ENCODE measurements at places on chromosomes 7 and 10.

- DNase-seq: peak; percentile 44
Observed at GRCh38 chr10:21372651-21373410, 152.7 kb downstream of the SKIDA1 start.

DNA sequence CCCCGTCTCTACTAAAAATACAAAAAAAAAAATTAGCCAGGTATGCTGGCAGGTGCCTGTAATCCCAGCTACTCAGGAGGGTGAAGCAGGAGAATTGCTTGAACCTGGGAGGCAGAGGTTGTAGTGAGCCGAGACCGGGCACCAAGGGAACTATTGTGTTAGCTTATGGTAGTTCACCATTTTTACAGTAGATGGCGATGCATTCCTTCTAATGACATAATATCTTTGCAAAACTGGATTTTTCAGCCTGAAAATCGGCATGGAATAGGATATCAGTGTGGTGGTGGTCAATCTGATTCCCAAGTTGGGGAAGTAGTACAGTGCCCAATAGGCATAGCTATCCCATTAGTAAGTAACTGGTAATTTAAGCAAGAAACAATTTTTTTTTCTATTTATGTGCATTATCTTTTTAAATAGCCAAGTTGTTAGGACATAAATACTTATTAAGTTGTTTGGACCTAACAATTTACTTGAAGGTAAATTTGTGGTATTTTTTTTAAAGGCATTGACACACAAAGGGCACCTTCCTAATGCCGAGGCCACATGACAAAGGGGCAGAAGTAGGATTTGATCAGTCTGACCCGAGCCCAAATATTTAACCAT is 17.6 kb upstream of the IMPDH1 start:
- peak; percentile 28 for DNase-seq

GRCh38 chr7:27111042-27111750 is 8.7 kb upstream of the HOXA2 start:
- DNase-seq: no peak

GRCh38 chr7:27000496-27000895 is 95.3 kb downstream of the HOXA1 start:
- DNase-seq: no peak

DNA sequence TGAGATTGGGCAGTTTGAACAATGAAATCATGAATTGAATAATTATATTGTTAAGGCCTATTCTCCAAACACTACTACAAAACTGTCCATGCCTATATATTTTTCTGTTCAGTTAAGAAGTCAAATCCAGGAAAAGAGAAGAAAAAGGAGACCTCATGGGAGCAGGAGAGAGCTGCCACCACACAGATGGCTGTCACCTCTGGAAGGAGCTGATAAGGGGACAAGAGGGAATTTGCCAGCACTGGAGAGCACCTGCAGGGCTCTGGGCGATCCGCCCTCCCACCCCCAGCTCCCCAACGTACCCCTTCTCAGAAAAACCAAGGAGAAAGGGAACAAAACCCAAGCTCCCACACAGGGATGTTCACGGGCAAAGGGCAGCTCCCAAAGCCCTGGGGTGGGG is 227.8 kb downstream of the TNS3 start:
- DNase-seq: no peak

DNA sequence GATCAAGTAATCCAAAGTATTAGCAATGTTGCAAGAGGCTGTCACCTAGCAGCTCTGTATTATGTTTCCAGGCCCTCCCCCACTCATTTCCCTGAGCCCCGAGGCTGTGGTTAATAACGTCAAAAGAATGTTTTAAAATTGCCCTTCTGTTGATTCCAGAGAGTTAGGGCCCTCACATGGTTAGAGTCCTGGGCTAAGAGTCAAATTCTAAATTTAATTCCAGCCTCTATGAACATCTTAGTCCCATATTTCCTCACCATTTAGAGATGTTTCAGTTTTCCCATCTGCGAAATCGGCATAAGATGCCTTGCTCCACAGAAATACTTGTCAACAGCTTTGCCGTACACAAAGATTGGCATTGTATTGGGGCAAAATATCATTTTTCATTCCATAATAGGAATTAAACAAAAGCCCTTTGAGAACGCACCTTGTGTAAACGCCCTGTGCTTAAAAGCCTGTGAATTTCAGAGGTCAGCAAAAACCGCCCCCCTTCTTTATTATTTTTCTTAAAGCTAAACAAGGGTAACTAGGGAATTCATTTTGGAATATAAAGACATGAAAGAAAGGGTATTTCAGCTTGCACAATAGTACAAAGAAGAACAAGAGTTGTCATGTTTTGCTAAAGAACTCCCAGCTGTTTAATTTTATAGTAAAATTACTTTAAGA is 135.8 kb downstream of the ARID5B start:
- no peak for DNase-seq

DNA sequence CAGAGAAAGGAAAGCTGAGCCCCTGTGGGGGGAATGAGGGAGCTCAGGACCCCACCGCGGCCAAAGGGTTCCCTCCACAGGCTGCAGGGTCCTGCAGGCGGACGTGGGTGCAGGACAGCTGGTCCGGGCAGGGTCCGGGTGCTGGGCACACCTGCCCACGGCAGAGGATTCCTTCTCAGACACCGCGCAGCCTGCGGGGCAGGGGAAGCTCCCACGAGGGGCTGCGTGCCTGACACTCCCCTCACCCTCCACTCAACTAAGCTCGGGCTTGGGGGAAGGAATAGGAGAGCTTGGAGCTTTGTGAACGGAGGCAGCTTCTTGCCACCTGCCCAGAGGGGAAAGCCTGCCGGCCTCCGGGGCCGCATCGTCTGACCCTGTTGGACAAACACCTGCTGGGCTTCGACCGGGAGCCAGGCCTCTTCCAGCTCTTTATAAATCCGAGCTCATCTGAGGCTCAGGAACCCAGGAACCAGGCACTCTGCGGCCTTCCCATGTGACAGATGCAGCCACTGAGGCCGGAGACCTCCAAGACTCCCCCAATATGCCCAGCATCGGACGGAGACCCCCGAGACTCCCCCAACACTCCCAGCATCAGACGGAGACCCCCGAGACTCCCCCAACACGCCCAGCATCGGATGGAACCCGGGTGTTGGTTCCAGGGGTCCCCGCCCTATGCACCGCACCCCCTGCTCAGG is 97.3 kb downstream of the PDGFA start:
- DNase-seq: no peak

- no peak for DNase-seq
Observed at GRCh38 chr10:114711176-114711868, 53.2 kb upstream of the ABLIM1 start.

DNA sequence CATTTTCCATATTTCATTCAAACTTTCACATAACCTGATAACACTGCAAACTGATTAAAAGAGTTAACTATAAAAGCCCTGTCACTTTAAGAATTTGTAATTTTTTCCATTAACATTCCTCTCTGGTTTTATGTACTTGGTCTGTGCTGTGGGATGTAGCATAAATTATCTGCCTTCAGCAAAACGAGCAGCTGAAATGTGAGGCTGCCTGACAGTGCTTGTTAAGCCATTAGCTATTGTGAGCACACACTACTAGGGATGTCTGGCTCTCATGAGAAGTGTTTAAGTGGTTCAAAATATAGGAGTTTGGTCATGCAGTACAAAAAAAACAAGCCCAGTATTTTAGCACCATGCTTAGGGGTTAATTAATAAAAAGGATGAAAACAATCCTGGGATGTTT is 63.0 kb downstream of the HOXA1 start:
- DNase-seq: no peak

- no peak for DNase-seq
Observed at GRCh38 chr7:39721345-39721744, 98.0 kb downstream of the RALA start.

DNA sequence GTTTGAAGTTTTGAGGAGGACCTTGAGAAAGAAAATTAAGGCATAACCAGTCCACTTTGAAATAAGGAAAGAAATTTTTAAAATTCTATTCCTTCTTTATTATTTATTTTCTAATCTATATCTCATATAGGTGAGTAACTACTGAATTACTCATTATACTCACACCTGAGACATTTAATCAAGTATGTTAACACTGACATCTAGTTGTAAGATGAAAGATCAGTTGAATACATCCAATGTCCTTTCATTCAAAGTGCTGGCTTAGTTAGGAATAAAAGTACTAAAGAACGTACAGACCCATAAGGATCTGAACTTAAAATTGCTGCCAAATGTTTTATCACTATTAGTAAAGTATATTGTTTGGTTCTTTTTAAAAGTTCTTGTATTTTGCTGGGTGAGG is 23.5 kb downstream of the TRDMT1 start:
- no peak for DNase-seq

DNA sequence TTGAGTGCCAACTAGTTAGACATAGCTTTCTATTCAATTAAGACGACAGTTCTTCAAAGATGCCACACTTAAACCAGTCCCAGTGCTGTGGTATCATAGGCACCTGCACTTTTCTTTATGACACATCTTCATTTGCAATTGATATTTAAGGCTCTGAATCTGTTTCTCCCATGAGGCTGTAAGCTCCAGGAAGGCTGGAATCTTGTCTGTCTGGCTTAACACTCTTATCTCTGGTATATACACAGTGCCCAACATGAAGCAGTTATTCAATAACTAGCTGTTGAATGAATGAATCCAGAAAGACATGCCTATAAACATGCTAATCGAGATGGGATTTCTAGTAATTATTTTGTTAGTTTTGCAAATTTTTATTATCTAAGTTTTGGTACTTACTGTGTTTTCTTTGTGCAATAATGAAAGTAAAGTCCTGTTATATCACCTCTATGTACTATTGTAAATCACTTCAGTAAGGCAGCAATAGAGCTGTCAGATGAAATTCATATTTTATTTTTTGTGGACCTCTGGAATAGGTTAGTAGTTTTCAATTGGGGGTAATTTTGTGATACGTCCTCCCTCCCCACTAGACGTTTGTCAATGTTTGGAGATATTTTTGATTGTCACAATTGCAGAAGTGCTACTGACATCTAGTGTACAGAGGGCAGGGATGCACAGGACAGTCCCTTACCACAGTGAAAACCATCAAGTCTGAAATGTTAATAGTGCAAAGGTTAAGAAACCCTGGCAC is 51.3 kb upstream of the STEAP4 start:
- DNase-seq: no peak

DNA sequence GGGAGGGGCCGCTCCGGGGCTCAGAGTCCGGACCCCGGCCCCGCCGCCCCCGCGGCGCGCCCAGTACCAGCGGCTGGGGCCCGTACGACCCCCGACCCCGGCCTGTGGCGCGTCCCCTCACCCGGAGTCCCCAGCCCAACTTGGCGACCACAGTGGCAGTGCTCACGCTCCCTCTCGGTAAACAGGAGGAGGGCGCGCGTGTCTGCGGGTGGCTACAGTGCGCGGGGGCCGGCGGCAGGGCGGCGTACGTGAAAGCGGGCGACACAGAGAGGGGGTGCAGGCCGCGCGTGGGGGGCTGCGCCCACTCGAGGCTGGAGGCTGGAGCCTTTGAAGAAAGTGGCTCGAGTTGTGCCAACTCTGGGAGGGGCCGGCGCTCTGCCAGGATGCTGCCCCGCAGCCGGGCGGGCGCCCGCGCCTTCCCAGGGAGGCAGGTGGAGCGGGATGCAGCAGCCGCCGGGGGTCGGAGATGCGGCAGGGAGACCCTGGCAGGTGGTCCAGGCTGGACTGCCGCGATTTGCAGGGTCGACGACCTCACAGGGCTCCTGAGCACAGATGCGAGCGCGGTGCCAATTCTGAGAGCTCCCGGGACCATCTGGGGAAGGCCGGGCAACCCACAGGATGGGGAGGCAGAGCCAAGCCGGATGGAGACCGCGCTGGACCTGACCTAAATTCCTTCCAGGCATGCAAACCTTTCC is 655 bp downstream of the PTPRE start:
- DNase-seq: no peak

- DNase-seq: no peak
Observed at GRCh38 chr10:77334501-77334900, 303.1 kb downstream of the KCNMA1 start.

GRCh38 chr10:49735161-49735560 is 27.0 kb downstream of the OGDHL start:
- DNase-seq: no peak

GRCh38 chr10:77939561-77940001 is 13.0 kb upstream of the DLG5 start:
- no peak for DNase-seq

GRCh38 chr7:126979722-126980121 is 273.0 kb downstream of the GRM8 start:
- DNase-seq: no peak

- no peak for DNase-seq
Observed at GRCh38 chr10:112313911-112314310, 30.7 kb downstream of the TECTB start.

DNA sequence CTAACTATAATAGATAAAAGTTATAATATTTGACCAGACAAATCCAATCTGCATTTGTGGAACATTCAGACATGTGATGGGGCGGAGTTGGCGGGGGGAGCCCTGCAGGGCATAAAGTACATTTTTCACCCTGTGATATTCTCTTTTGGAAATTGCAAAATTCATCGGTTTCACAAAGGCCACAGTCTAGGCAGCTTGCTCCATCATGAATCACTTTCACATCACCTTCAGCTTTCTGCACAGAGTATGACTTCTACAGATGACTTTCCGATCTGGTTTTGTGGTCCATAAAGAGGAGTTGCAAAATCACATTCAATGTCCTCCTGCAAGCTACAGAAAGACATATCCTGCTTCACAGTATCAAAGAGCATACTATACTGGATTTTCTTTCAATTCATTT is 51.4 kb upstream of the APBB1IP start:
- DNase-seq: no peak

DNA sequence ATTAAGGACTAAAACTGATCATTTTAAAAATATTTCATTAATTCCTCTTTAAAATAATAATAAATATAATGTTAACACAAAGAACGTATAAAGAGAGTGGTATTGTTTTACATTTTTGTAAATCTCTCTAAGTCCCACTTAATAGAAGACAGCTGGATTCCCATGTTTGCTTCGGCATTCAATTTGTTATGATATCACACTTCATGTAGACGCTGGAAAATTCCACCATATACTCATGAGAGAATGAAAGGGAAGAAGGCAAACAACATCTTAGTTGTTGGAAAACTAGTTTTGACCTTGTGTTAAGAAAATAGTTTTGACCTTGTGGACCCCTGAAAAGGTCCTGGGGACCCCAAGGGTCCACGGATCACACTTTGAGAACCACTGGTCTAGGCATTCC is 85.3 kb upstream of the MGMT start:
- DNase-seq: no peak

Measured in HuH-7 (cell line).